ENCODE measurements at places on chromosomes 7 and 10.

DNA sequence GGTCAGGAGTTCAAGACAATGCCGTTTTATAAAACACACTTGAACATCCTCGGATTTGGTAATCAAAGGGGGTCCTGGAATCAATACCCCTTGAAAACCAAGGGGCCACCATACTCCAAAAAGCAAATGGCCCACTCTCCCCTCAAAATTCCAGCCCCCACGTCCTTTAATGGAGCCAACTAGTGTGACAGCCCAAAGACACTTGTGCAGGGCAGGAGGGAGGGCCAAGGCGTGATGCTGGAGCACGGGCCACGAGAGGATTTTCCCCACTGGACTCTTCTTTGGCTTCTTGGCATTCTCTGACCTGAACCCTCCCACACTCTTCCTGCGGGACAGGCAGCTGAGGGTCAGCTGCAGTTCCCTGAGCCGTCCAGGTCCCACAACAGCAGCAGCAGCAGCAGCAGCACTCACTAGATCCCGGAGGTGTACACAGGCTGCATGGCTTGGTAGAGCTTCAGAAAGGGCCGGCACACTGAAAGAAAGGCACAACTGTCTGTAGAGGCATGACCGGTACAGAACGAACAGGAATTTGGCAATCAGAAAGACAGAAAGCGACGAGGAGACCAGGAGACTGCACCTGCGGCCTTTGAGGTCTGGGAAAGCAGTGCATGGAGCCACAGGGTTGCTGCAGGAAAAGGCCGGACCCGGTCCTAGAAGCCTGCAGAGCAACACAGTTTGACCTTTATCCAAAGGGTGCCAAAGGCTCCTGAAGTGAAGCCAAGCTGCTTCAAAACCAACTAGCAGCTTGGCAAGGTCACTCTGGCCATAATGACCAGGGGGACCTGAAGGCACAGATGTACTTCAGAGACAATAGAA lies 168.2 kb downstream of the TNS3 start:
- DNase-seq, result no peak

DNA sequence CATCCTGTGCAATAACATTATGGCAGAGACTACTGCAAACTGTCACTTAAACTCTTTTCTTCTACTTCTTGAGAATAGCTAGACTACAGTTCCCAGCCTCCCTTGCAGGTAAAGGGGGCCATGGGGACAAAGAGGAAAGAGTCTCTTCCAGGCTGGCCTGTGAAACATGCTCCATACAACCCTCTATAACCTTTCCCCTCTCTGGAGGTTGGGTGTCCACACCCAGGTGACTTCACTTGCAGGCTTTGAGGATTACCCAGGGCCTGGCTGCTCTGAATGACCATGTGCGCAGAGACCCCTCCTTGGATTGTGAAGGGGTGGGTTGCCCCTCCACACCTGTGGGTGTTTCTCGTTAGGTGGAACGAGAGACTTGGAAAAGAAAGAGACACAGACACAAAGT lies 84.1 kb downstream of the SEC61G start:
- DNase-seq, result no peak

DNA sequence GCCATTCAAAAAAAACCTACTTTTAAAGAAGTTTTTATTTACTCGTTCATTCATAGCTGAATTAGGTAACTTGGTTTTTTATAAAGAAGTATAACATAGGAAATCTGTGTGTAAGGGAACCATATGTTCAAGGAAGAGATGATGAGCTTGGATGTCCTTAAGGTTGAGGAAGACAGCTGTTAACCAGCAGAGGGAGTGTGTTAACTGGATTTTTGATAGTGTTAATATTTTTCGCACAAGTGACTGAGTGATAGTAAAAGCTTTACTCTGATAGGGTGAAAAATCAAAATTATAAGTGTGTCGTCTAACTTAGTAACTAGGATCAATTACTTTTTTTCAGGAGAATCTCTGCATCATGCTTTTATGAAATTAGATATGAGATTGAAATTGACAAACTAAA lies 134.7 kb downstream of the ARL5B start:
- DNase-seq, result no peak

DNA sequence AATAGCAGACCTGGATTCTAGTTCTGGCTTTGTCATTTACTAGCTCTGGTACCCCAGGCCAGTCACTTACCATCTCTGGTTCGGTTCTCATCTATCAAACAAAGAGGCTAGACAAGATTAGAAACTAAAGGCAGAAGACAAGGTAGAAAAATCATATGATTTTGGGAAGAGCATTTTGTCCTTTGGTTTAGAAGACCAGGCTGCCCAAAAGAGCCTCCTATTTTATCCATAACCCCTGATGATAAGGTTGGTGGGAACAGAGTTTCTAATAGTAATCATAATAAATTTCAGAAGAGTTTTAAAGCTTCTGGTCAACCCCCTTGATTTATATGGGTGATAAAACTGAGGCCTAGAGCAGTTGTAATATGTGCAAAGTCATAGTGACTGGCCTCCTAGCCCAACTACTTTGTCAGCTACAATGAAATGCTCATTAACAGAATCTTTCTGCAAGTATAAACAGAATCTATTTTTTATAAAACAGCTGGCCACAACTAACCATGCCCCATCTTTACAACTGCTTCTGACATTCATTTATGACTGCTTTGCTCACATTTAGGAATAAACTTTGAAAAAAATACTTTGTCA lies 23.4 kb downstream of the COX15 start:
- DNase-seq, result no peak

- no peak for DNase-seq
Observed at GRCh38 chr7:131279044-131279443, 48.6 kb upstream of the MKLN1 start.

DNA sequence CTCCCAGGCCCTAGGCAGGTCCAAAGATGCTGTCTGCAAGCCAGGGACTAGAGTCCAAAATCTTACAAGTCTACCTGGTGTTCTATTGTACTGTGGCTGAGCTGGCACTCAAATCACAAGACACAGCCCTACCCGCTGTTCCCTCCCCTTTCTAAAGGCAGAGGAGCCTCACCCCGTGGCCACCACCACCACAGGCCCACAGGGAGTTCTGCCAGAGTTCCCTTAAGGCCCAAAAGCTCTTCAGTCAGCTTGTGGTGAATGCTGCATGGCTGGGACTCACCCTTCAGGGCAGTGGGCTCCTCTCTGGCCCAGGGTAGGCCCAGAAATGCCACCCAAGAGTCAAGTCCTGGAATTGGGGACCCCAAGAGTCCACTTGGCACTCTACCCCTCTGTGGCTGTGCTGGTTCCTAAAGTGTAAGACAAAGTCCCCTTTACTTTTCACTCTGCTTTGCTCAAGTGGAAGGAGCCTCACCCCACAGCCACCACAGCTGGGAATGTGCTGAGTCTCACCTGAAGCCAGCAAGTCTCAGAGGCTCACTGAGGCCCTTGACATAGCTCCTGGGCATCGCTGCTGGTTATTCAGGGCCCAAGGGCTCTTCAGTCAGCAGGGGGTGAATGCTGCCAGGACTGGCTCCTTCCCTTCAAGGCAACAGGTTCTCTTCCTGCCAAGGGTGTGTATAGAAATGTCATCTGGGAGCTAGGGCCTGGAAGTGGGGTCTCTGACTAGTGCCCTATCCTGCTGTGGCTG lies 48.8 kb upstream of the PSAP start:
- no peak for DNase-seq

DNA sequence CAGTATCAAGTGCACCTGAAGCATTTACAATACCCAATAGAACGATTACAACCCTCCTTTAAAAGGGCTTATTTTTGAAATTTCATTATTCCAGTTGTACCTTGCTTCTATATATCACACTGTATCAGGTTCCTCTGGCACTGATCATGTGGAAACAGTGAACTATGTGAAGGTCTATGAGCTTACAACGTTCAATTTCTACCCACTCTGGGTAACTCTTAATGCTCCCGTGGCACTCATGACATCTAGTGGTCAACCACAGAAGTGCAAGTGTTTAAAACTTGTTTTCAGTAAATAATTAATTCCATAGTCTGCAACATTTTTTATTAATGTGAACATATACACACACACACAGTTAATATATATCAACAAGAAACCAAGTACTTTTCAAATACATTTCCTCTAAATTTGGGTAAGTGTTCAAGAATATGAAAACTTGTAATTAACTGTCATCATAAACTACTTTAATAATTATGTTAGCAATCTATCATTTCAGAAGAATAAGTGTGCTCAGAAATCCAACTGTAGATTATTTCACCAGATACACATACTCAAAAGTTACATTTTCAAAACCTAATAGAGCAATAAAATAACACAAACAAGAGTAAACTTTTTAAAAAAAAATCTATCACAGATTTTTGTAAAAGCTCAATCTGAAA lies 61.0 kb downstream of the MPP7 start:
- DNase-seq, result no peak

- peak; percentile 72 for DNase-seq
Observed at GRCh38 chr10:112951359-112952281, 1.6 kb downstream of the TCF7L2 start.

- no peak for DNase-seq
Observed at GRCh38 chr10:3893901-3894563, 109.0 kb upstream of the KLF6 start.

DNA sequence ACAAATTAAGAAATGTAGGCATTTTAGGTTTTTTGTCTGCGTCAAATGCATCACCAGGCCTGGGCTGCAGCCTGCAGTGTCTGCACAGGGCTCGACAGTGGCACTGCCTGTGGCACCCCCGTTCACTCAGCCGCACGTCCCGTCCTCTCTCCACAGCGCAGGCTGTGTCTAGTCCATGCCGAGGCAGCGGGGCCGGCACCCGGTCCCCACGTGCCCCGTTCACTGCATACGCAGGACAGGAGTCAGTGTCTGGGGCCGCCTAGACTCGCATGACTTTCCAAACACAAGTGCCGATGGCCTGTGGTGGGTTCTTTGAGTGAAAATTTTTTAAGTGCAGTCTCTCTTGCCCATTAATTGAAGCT lies 446.4 kb downstream of the PTPRN2 start:
- no peak for DNase-seq

GRCh38 chr7:52410032-52410431 lies 625.4 kb upstream of the POM121L12 start:
- no peak for DNase-seq

DNA sequence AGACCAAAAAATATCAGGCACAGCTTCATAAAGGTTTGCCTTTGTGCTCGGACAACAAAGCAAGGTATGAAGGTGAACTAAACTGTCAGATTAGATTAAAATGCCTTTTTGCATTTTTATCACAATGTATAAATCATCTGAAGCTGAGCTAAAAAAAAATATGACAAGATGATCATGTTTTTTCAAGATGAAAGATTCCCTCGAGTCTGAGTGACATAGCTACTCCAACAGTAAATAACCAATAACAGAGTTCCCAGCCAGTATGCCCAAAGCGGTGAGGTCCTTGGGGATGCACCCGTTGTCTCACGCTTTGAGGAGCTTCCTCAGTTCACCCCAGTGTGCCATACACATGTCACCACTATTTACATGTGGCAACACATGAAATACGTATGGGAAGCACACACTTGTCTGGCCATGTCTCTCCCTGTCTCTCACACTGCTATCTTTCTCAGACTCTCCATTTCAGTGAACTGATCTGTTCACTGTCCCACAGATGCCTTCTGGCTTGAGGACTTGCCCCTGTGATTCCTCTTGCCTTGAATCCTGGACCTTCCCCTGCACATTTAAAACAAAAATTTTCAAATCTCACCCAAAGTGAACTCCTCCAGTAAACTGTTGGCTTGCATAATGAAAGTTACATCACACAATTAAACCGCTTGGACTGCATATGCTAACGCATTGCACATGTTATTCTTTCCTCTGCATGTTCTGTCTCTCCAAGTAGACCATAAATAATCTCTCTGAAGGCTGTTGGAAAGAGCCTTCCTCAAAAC lies 2.6 kb upstream of the PIK3CG start:
- DNase-seq, result no peak

DNA sequence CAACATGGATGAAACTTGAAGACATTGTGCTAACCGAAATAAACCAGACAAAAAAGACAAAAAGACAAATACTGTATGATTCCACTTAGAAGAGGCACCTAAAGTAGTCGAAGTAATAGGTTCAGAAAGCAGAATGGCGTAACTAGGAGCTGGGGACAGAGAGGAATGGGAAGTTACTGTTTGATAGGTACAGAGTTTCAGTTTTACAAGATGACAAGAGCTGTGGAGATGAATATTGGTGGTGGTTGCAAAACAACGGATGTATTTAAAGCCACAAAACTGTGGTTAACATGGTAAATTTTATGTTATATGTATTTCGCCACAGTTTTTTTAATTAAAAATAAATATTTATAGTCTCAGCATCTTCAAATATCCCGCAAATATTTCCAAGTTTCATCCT lies 64.1 kb upstream of the DIP2C start:
- no peak for DNase-seq

DNA sequence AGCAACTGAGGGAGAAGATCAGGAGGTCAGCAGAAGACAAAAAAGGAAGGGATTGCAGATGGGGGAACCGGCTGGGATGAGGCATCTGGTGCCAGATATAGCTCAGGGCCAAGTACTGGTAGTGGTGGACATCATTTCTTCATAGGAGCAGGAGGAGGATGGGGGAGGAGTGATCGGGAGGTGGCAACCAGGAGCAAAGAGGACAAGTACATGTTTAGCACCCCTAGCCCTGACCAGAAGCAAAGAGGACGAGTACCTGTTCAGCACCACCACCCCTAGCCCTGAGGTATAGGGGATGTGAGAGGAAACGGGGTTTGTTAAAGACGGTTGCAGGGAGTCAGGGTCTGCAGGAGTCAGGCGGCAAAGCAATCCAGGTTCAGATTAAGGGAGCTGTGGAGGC lies 84.5 kb upstream of the NPS start:
- DNase-seq, result no peak

GRCh38 chr7:139538881-139539635 lies 15.6 kb downstream of the CLEC2L start:
- DNase-seq, result no peak

- DNase-seq, result no peak
Observed at GRCh38 chr7:123735539-123735938, 13.3 kb downstream of the WASL start.

- no peak for DNase-seq
Observed at GRCh38 chr7:1883031-1883761, 213.1 kb downstream of the ELFN1 start.

DNA sequence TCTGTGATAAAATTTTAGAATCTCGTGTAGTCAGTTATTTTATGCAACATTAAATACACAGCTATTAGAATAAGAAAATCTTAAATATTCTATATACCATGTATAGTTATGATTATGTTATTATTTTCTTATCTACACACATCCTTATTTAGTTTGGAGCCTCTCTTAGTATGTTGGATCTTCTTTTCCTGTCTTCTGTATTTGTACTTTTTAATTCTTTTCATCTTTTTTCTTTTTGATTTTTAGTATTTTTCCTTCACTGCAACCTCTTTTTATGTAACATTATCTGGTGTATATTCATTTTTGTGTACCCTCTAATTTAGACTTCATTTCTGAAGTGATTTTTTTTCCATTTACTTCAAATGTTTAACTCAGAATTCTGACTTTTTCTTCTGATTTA lies 48.9 kb downstream of the ZMYND11 start:
- no peak for DNase-seq

DNA sequence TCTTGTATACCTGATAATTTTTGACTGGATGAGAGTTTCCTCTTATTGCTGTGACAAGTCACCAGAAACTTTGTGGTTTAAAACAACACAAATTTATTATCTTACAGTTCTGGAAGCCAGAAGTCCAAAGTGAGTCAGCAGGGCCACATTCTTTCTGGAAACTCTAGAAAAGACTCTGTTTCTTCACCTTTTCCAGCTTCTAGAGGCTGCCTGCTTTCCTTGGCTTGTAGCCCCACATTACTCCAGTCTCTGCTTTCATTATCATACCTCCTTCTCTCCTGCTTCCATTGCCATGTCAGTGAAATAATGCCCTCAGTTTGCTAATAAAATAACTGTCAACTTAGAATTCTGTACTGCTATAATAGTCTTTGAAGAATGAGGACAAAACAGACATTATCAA lies 65.3 kb downstream of the VCL start:
- DNase-seq, result no peak

Data from Right ventricle myocardium superior (tissue), 1 donor.